ENCODE measurements at places on chromosomes 7 and 10.

DNA sequence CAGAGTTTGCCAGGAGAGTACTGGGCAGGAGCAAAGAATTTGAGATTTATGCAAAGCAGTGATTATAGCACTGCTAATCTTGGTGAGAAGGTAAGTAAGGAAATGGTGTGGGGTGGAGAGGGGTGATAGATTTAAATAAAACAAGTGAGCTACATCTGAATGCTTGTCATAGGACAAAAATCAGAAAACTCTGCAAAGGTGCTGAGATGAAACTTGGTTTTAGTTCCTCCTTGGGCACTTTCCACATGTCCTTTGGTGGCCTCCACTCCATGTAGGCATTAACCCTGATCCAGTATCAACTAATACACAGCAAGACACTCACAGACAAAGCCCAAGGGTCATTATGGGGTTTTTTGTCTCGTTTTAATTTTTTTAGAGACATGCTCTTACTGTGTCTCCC, 25.7 kb upstream of the FAM107B start:
- no peak for DNase-seq

GRCh38 chr7:76231071-76231470, 29.4 kb downstream of the SRRM3 start:
- no peak for DNase-seq

DNA sequence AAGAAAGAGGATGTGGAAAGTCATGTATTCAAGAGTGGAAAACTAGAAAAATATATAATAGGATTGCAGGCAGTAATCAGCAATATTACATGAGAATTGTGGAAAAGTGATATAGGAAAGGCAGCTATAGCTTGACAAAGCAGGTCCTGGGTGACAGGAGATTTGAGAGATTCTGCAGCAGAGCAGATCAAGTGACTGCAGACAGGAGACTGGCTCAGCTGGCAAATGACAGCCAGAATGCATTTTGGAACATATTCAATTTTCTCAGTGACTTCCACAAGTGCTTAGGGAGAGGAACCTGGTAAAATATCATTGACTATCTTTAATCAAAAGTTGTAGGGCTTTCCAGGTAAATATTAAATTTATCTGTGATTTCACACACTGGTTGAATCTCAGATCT, 260.5 kb upstream of the CACNA2D1 start:
- no peak for DNase-seq

- DNase-seq, result peak; percentile 93
Observed at GRCh38 chr7:2530071-2530987, 10.8 kb downstream of the LFNG start.

DNA sequence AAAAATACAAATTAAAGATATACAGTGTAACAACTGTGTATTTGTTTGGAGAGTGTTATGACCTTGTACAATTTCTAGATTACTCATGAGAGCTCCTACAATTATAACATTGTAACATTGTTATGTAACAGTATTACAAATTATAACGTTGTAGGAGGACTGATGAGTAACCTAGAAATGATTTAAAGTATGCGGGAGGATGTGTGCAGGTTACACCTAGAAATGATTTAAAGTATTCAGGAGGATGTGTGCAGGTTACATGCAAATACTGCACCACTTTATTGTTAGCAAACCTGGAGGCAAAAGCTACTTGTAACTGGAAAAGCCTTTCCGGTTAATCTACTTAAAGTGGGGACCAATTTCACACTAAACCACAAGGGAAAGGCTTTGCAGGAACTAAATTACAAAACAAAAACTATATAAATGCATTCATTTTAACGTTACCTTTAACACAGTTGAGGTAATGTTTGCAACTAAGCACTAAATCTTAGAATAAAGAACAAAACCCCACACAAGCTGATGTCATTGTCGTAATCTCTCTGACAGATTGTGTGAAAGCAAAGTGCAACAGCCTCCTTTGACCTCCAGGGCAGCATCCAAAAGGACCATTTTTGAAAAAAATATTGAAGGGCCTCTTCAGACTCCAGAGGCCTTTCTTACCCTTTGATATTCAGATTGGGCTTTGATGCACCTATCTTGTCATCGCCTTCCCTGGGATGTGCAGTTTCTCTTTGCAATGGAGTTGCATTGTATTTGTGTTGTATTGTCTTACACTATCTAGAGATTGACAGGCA, 522.1 kb upstream of the FOXK1 start:
- peak; percentile 60 for DNase-seq

GRCh38 chr10:96482815-96483588, 30.7 kb downstream of the TLL2 start:
- no peak for DNase-seq

GRCh38 chr10:124517461-124517860, 55.8 kb downstream of the LHPP start:
- DNase-seq, result no peak

GRCh38 chr7:55032069-55032699, 13.4 kb downstream of the EGFR start:
- DNase-seq, result no peak

GRCh38 chr7:109641445-109641844, 1071.8 kb downstream of the DNAJB9 start:
- no peak for DNase-seq
